Kidney glomerular epithelial cell (primary cell): ENCODE measurements at places on chromosomes 16 and 17.

- no peak for DNase-seq
Measured at GRCh38 chr17:80358131-80358530, 56.8 kb upstream of the ENDOV start.

- DNase-seq = no peak
Measured at GRCh38 chr16:86970726-86971125, 346.5 kb downstream of the C16orf95 start.

GRCh38 chr17:62680541-62681052, 53.1 kb downstream of the MRC2 start:
- DNase-seq = no peak

DNA sequence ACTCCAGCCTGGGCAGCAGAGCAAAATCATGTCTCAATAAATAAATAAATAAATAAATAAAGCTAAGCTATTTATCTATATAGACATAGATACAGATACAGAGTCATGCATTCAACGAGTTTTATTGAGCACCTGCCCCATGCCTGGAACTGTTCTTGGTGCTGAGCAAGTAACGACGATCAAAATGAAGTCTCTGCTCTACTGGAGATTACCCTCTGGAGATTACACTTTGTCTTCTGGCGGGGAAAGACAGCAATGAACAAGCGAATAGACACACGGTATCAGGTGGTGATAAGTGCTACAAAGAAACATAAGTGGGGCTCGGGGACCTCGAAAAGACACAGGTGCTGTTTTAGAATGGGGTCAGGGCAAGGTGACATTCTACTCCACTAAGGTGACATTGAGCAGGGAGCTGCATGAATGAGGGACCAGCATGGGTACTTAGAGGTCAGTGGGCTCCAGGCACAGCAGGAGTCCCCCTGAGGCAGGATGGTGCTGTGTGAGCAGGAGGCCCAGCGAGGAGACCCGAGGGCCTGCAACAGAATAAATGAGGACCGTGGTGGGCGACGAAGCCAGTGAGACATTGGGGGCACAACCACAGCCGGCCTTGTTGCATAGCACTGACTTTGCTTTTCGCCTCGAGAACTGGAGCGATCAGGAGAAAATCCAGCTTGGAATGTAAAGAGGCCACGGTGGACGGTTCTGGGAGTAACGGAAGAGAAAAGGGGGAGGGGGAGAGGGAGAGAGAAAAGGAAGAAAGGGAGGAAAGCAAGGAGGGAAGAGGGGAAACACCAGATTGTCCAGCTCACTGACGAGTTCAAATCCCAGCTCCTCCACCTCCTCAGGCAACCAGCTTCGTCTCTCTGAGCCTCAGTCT, 42.4 kb upstream of the MEAK7 start:
- no peak for DNase-seq

- no peak for DNase-seq
Measured at GRCh38 chr16:85996843-85997242, 97.9 kb downstream of the IRF8 start.

GRCh38 chr16:77480681-77481315, 46.0 kb upstream of the ADAMTS18 start:
- no peak for DNase-seq

DNA sequence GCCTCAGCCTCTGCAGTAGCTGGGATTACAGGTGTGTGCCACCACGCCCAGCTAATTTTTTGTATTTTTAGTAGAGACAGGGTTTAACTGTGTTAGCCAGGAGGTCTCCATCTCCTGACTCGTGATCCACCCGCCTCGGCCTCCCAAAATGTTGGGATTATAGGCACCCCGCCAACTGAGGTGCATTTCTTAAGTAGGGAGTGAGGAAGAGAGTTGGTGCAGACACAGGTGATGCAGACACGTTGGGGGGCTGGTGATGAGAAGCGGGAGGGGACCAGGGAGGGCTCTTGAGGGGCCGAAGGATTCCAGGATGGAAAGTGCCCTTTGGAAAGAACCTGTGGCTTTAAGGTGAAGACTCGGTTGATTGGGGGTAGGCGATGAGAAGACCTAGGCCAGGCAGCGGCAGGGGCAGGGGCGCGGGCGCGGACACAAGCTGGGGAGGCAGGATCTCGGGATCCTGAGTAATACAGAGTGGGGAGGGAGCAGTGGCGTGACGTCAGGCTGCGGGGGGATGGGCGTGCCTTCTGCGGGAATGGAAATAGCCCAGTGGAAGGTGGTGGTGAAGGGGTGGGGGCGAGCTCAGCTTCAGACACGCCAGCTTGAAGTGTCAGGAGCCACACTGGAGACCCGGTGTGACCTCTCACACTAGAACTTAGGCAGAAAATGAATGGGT, 2.5 kb upstream of the ATP6V0C start:
- DNase-seq = peak; percentile 8

GRCh38 chr17:79515646-79516571, 94.9 kb downstream of the RBFOX3 start:
- DNase-seq = no peak

DNA sequence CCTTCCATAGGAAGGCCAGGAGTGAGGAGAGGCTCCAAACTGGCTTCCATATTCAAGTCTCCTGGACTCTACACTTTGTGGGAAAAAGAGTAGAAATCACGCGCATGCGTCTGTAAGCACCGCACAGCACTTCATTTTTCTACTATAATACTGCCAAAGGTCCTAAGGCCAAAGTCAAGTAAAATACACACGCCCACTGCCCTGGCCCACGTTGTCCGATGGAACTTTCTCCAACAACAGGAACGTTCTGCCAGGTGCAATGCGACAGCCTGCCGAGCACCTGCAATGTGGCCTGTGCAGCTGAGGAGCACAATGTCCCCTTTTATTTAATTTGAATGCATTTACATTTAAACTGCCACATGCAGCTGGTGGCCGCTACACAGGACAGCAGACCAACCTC, 23.5 kb downstream of the DNASE1 start:
- DNase-seq = no peak

GRCh38 chr16:27549464-27549745, 308 bp downstream of the GTF3C1 start:
- no peak for DNase-seq

GRCh38 chr17:29572691-29573557, 4.4 kb downstream of the TP53I13 start:
- no peak for DNase-seq

DNA sequence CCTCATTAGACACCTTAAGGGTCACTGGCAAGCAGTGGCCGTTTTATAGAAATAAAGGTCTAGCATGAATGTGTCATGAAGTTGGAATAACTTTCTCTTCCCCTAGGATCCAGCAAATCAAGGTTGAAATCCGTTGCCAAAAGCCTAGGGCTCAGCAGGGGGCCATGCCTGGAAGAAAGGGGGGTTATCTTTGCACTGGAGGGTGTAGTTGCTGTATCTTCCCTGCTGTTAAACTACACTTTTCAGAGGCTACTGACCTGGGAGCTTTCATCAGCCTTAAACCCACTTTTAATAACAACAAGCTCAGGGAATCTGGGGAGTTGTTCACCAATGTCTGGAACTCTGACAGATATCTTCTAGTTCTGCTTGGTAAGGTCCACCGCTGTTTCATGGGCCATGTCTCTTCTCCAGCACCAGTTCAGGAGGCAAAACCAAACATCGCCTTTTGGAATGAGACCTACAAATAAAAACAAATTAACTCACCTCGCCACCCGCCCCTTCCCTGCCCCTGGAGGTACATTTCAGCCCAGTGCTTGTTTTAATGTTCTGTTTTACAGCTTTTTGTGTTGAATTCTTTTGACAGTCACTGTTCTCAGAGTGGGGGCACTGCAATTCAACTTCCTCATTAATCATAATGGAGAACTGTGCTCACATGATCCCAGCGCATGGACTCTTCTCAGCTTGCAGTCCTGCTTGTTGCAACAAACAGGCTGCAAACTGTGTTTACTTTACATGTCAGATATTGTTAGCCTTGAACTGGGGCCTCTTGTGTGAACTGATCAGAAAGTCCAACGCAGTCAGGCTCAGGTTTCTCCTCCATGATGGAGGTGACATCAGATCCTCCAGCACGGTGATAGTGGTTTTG, 508.7 kb downstream of the KCNJ2 start:
- no peak for DNase-seq

DNA sequence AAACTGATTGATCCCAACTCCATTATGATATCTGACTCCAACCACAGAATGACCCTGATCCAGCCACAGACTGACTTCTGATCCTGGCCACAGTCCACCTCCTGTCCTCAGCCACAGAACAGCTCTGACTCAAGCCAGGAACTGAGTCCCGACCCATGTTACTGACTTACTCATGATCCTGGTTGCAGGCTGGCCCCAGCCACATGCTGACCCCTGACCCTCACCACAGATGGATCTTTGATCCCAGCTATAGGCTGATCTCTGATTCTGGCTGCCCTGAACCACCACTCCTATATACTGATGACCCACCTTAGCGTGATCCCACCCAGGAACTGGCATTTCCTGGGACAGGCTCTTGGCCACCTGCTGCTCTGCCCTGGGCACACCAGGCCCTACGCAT, 32.2 kb upstream of the IL21R start:
- DNase-seq = no peak

DNA sequence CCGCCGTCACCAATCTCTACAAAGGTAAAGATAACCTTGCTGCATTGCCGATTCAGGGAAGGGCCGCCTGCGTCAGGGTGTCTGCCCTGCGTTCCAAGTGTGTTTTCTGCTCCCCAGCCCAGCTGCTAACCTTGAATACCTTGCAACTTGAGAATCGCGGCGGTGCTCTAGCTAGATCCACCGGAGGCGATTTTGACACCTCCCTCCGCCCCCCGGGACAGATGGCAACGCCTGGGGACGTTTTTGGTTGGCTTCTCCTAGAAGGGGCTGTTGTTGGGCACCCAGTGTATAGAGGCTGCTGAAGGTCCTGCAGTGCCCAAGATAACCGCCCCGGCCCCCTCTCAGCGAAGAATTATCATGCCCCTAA, 1.5 kb downstream of the HAPSTR1 start:
- no peak for DNase-seq

DNA sequence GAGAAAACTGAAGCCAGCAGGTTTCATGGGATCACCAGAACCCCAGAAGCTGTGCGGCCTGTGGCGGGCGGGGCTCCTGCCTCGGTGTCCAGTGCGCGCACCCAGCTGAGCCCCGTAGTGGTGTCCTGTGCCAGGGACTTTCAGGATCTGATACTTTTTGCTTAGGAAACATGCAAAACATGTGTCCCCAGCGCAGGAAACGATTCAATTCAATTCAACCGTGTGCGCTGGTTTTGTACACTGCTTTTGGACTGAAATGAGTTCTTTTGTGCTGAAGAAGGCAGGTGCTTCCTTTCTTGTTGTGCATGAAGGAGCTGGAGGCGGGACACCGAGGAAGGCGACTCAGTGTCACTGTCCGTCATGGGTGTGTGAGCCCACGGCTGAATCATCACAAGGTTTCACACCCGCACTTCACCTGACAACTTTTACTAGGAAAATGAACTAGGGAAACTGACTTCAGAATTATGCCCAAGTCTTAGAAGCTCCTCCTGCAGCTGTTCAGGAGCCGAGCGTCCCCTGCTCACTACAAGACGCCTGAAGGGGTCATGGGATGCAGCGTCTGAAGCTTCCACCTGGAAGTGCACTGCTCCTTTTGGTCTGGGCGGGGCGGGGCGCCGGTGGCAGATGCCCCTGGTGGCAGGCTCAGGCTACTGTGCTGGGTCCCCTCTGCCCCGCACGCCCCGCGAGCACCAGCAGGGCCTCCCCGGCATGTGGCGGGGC, 31.4 kb upstream of the ZNF750 start:
- DNase-seq = no peak

DNA sequence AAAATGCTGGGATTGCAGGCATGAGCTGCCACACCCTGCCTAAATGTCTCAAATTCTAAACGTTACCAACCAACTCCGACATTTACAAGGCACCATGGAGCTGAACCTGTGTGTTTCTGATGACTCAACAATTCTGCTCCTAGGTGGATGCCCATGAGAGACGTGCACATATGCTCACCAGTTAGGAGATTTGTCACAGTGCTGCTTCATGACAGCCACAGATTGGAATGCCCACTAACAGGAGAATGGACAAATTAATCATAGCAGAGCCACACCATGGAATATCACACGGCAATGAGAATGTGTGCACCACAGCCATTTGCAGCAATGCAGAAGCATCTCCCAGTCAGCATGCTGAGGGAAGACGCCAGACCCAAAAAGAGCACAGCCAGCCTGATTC, 8.0 kb upstream of the KCNG4 start:
- DNase-seq = peak; percentile 3

DNA sequence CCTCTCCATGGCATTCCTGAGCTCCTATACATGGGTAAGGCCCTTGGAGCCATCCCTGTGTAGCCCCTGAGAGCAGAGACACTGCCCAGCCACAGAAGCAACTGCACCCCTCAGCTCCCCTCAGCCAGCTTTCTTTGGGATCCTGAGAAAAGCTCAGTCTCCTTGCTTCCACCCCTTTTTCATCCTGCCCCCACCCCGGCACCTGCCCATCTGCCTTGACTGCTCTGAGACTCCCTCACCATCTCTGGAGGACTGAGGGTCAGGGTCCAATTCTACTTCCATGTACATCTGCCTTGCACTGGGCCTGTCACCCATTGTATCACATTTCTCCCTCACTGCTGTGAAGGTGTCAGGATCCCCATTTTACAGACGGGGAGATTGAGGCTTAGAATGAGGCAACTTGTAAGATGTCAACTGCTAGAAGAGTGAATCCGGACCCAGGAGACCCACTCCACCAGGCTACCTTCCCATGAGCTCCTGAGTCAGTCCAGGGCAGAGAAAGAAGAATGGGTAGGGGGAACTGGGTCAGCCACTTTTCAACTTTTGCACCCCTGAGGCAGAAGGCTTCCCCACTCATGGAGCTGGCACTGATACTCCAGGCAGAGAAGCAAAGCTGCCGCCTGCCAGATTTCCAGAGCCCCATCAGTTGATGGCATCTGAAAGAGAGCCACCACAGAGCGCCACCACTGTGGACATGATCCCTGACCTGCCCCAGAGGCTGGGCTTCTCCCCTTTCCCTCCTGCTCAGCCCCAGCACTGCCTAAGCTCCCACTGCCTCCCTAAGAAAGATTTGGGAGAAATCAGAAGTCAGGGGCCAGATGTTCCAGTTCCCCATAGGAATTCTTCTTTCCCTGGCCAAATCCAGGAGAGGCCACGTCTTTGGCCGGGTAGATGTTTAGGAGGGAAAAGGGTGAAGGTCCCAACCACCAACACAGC, 135.4 kb downstream of the TMEM132E start:
- no peak for DNase-seq

DNA sequence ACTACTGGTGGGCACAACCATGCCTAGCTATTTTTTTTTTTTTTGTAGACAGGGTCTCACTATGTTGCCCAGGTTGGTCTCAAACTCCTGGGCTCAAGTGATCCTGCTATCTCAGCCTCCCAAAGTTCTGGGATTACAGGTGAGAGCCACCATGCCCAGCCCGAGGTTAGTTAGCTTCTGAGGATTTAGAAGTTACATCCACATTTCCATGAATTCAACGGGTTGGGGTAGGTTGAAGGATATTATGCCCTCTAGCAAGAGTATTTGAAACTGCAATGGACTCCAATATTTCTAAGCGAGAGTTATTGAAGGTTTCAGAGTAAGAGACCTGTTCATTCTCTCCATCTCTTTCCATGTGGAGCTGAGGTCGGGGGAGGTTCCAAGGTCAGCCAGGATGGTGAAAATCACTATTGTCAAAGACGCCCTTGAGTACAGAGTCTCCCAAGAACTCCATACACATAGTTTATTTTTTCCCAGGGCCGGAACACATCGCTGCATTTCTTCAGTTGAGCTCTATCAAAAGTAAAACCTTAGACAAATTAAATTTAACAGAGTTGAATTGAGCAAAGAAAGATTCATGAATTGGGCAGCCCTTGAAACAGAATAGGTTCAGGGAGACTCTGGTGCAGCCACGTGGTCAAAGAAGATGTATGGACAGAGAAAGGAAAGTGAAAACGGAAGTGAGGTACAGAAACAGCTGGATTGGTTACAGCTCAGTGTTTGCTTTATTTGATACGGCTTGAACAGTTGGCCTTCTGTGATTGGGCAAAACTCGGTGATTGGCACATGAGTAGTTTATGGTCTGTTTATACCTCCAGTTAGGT, 19.0 kb upstream of the ITPRIPL2 start:
- no peak for DNase-seq
